ENCODE measurements at places on chromosomes 7 and 10.

DNA sequence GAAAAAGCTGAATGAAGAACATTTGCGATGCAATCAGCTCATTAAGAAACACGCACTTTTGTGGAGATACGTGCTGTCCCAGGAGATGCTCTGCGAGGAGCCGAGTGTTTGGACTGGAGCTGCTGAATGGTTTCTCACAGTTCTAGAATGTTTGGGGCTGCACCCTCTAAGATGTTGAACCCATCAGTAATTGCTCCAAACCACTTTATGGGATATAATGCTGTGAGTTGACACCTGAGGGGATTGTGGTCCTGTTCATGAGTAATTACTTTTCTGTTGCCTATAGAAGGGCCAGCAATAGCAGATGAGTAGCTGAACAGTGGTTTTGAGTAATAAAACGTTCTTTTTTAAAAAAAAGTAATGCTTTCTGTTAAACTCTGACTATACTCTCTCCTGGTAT is 63.1 kb downstream of the IKZF1 start:
- no peak for DNase-seq

DNA sequence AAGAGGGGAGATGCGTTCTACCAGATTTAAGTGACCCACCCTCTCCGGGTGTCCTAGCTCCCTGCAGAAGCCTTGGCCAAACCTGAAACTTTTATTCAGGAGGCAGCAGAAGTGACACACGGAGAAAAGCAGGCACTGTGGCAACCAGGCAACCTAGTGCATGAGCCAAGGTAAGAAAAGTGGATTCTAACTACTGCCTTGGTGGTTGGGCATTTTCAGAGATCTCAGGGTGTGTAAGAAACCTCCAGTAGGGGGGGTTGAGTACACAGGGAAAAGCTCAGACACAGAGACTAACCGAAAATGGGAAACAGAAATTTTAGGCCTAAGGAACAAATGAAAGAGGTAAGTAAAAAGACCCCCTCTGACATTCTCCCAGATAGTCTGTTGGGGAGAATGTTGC is 645.7 kb downstream of the ANKRD7 start:
- DNase-seq = no peak

- no peak for DNase-seq
Observed at GRCh38 chr7:112501801-112502503, 21.2 kb downstream of the LSMEM1 start.

DNA sequence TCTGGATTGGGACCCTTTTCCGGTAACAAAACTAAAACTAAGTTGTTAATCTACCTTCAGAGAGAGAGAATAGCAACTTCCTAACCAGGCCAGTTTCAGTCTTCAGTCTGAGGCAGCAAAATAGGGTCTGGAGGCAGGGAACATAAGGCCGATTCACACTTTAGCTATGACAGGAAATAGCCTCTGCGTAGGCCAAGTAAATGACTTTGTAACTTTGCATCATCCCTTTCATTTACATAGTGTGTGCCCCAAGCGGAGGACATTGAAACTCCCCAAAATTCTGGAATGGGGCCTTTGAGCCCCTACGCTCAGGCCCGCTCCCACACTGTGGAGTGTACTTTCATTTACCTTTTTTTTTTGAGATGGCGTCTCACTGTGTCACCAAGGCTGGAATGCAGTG is 1.7 kb upstream of the UPP1 start:
- DNase-seq = no peak

- no peak for DNase-seq
Observed at GRCh38 chr10:132650611-132651250, 113.1 kb downstream of the INPP5A start.

- DNase-seq = no peak
Observed at GRCh38 chr10:52437205-52437646, 123.1 kb downstream of the DKK1 start.
